Upper lobe of left lung (tissue), 6 donors: ENCODE measurements at places on chromosomes 2 and 18. TPM values are rescaled to one million over a fixed set of nuclear protein-coding genes. Genes with fewer than 3 reads are reported as not detected.

TTL gene
- 11.5 TPM for total RNA-seq

DSG1 gene
- total RNA-seq = not detected

SMYD1 gene
- not detected for total RNA-seq

TRIM43 gene
- not detected for total RNA-seq

ERICH2 gene
- total RNA-seq = 2.3 TPM

SALL3 gene
- 0.11 TPM for total RNA-seq

TCF4 gene
- total RNA-seq = 115 TPM

MBD2 gene
- 33.1 TPM for total RNA-seq

CCDC141 gene
- 40.4 TPM for total RNA-seq

ANKRD62 gene
- not detected for total RNA-seq

ASXL3 gene
- 1.4 TPM for total RNA-seq

OR6B2 gene
- total RNA-seq = not detected

EFHD1 gene
- total RNA-seq = 5.9 TPM

PREB gene
- 58.2 TPM for total RNA-seq

CDCA7 gene
- 0.46 TPM for total RNA-seq

APCDD1 gene
- total RNA-seq = 10.2 TPM

BOLL gene
- total RNA-seq = not detected

PLEKHH2 gene
- total RNA-seq = 32.2 TPM

RAB17 gene
- total RNA-seq = 83.9 TPM
